ENCODE measurements at places on chromosomes 6 and 20.

GRCh38 chr6:73558624-73559398 lies 38.0 kb upstream of the EEF1A1 start:
- DNase-seq: no peak

DNA sequence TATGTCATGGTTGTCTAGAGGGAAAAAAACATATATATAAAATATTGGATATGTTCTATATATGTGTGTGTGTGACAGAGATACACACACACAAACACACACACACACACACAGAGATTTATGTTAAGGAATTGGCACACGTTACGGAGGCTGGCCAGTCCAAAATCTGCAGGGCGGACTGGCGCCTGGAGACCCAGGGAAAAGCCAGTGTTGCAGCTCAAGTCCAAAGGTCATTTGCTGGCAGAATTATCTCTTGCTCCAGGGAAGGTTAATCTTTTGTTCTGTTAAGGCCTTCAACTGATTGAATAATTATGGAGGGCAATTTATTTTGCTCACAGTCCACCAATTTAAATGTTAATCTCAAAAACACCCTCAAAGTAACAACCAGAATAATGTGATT lies 37.5 kb upstream of the PDE7B start:
- peak; percentile 6 for DNase-seq

GRCh38 chr6:31922942-31923341 lies 4.6 kb upstream of the C2 start:
- DNase-seq: no peak

- no peak for DNase-seq
These were observed 20.6 kb upstream of the HLA-F start for GRCh38 chr6:29702519-29703103.

DNA sequence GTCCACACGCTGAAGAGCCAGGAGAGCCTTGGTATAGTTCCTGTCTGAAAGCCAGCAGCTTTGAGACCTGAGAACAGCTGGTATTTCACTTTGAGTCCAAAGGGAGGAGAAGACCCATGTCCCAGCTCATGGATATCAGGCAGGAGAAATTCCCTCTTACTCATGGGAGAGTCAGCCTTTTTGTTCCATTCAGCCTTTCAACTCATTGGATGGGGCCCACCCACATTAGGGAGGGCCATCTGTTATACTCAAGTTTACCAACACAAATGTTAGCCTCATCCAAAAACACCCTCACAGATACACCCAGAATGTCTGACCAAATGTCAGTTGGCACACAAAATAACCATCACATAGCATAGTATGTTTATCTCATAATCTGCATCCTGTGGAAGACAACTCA lies 80.1 kb downstream of the GMDS start:
- DNase-seq: no peak

DNA sequence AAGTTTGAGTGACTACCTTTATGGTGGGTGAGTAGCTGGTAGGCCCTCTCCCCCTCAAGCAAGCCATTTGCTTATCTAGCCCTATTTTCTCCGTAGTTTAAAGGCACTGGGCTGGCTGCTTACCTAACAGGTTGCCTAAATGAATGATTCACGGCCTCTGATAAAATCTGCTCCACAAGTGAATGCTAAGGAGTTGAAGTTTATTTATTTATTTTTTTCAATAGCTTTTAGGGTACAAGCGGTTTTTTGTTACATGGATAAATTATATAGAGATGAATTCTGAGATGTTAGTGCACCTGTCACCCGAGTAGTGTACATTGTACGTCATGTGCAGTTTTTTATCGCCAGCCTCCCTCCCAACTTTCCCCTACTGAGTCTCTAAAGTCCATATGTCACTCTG lies 8.3 kb upstream of the CDH26 start:
- no peak for DNase-seq

DNA sequence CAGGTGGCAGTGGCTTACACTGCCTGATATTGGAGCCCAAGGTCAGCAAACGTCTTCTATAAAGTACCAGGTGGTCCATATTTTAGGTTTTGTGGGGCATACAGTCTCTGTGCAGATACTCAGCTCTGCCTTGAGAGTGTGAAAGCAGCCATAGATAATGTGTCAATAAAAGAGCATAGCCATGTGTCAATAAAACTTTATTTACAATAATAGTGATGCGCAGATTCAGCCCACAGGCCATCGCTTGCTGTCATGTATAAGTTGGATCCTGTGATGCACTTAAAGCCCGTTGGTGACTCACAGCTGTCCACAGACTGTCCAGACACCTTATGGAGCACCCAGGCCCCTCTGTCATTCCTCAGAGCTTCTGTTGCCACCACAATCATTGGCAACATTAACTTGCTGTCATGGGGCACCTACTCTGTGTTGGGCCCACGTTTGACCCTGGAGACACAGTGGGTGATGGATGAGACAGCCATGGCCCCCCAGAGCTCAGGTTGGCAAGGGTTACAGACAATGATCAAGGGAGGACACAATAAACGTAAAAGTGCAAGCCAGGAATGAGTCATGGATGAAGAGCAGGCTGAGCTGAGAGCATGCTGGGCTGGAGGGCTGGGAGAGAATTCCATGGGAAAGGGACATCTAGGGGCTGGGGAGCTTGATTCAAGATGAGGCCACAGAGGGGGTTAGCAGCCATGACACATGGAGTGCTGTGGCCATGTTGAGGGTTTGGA lies 173.6 kb downstream of the TAF4 start:
- DNase-seq: no peak

DNA sequence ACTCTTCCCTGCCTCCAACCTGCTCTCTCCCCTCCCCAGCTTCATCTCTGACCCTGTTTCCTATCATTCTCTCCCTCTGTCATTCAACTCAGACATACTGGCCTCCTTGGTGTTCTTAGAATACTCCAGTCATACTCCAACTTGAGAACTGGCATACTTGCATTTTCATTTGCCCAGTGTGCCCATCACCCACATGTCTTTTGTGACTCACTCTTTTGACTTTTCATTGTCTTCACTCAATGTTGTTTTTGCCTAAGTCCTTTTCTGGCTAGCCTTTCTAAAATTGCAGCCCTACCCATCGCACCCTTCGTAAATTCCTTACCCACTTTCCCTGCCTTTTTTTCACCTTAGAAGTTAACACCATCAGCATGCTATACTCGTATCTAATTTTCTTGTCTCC lies 77.0 kb upstream of the CD2AP start:
- DNase-seq: no peak

GRCh38 chr6:41726876-41727275 lies 8.5 kb downstream of the TFEB start:
- DNase-seq: no peak

DNA sequence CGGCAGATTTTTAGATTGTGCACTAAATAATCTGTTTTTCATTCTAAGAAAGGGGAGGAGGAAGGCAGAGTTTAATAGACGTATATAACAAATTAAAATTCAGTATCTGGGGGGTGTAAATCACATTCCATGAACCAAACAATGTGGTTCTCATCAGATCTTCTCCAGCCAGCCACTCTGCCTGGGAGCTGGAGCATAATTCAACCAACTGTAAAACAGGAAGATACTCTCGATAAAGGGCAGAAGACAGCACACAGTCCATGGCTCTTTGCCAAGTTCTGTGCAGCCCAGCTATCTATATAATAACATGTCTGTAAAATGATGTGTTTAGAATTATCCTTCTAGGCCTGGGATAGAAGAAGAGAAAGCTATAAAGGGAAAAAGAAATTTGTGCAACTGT lies 289.9 kb upstream of the ZFP64 start:
- no peak for DNase-seq

- no peak for DNase-seq
These were observed 161.1 kb downstream of the ERMARD start for GRCh38 chr6:169912266-169913095.

DNA sequence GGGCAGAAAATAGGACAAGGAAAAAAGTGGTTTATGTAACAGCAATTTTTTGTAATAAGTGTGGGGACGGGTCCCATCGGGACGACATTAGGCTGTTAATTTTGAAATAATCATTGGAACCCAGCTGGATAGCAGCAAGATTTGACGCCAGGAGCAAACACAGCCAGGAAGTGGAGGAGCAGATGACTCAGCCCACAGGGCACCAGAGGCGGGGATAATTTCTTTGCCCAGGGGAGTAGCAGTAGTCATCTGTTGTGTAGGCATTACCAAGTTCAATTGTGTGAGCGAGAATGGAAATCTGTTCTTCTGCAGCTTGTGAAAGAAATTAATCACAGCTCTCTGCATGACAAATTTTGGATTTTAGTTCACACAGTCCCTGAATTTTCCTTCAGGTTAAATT lies 22.6 kb upstream of the RIN2 start:
- DNase-seq: peak; percentile 66

GRCh38 chr6:26056583-26057350 lies 30.5 kb upstream of the HFE start:
- no peak for DNase-seq

DNA sequence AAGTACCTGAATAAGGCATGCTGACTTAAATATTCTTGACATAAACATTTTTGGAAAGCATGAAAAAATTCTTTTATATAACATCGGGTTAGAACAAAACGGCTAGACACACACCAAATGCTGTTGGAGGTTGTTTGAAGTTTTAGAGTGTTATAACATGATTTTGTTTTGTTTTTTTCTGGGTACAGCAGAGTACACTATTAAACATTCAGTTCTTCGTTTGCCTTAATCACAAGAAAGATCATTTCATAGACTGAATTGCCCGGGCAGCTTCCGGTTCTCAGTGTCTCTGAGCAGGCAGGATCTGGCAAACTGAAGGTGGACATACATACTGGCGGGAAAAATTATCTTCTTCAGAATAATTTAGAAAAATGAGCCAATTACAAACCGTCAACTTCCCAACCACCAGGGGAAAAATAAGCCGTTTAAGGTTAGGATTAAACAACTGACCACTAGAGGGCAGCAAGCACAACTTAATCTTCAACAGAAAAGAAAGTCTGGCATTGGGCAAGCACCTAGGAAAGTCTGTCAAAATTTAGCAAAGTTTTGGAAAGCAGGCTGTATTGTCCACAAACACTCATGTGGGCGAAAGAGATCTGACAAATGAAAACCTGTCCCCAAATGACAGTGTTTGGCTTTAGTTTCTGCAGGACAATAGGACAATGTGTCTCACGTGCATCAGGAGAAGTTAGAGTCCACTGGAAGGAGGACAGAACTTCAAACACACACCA lies 15.0 kb downstream of the ZNF217 start:
- DNase-seq: no peak

DNA sequence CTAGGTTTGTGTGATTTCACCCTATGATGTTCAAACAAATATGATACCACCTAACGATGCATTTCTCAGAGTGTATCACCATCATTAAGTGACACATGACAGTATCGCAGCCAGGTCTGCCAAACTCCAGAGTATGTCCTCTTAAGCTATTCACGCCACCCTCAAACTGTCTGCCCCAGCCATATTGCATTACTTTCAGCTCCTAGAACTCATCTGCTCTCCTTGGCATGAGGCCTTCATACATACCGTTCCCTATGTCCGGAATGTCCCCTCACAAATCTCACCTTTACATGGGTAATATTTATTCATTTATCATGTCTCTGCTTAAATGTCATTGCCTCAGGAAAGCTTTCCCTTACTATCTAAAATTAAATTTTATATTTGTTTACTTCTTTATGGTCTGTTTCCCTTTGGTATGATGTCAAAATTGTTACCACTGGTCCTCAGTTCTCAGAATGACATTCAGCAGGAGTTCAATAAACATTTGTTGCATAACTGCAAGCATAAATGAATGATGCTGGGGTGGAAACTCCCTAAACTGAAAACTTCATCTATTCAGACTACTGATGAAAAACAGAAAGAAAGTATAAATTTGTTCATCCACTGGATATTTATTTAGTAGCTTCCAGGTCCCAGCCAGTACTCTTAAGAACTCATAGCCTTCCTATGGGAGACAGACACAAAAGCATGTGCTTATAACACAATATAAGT lies 3.2 kb downstream of the SESN1 start:
- DNase-seq: no peak

GRCh38 chr6:26286168-26286877 lies 78.7 kb upstream of the BTN3A2 start:
- no peak for DNase-seq

GRCh38 chr20:24691901-24692351 lies 222.5 kb downstream of the SYNDIG1 start:
- DNase-seq: no peak

GRCh38 chr6:56522495-56523270 lies 120.0 kb downstream of the DST start:
- no peak for DNase-seq

DNA sequence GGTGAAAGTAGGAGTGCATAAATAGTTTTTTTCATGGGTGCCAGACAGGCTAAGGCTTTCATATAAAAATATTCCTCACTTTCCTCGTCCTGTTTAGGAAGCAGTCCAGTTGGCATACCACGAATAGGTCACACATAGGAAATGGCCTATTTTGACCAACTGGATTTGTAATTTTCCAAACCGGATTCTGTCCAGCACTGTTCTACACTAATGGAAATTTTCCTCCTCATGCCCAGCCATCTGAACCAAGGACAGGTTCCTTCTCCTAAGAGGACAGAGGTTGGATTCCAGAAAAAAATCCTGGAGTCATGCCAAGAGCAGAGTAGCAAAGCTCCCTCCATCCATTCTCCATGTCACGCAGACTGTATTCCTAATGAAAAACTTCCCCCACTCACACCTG lies 43.1 kb downstream of the PANK2 start:
- no peak for DNase-seq

DNA sequence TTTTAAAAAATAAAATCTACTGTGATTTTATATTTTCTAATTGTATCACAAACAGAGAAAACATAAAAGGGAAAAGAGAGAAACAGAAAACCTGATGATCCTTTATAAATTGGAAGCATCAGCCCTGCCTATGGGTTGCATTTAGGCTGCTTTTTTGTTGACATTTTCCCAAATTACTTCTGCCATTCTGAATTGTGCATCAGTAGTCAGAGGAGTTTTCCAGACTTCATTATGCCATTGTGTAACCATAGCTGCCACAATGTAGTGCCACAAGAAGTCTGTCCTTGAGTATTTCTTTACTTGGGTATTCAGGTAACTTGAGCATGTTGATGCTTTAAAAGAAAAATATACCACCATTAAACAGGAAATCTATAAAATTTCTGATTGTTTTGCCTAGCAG lies 130.3 kb downstream of the HACE1 start:
- DNase-seq: no peak

DNA sequence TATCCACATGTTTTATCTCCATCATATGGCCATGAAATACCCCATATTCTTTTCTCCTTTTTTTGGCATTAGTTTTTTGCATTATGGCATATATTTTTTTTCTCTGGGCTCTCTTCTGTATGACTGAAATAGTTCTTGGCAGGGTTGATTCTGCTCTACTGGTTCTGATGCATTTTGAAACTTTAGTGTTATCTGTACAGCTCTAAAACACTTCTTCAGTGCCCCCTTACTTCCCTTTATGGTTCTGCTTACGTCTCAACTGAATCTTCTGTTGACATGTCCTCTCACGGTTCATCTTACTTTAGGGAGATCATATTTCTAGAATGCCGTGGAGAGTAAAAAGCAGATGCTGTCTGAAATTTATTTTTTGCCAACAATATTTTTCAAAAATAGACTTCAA lies 23.2 kb upstream of the TXNDC5 start:
- no peak for DNase-seq

DNA sequence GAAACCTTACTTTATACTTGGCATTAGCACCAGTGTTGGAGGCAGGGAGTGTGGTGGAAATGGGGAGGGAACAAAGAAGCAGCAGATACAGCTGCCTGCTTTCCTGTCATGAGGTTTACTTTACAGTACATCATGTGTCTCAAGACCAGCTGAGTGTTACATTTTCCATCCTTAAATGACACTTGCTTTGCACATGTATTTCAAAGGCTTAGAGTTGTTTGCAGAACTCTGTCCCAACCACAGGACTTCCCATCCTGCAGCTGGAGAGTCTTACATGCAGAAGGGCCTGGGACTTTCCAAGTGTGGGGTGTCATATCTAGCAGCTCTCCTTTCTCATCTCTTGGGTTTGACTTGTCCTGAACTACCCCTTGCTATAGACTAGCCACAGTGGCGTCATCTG lies 395.9 kb downstream of the DHX35 start:
- DNase-seq: no peak

Data from epithelial cell of proximal tubule (primary cell).